Karpas-422 (cell line): ENCODE measurements at places on chromosomes 16 and 17.

- DNase-seq: no peak
Observed at GRCh38 chr17:9473711-9474110, 101.9 kb downstream of the STX8 start.

GRCh38 chr17:16439303-16439791, 24.0 kb downstream of the TRPV2 start:
- peak; percentile 55 for DNase-seq

GRCh38 chr16:59249011-59249410, 514.9 kb upstream of the GOT2 start:
- DNase-seq: no peak

- DNase-seq: no peak
Observed at GRCh38 chr16:84332975-84333684, 35.2 kb upstream of the ATP2C2 start.

DNA sequence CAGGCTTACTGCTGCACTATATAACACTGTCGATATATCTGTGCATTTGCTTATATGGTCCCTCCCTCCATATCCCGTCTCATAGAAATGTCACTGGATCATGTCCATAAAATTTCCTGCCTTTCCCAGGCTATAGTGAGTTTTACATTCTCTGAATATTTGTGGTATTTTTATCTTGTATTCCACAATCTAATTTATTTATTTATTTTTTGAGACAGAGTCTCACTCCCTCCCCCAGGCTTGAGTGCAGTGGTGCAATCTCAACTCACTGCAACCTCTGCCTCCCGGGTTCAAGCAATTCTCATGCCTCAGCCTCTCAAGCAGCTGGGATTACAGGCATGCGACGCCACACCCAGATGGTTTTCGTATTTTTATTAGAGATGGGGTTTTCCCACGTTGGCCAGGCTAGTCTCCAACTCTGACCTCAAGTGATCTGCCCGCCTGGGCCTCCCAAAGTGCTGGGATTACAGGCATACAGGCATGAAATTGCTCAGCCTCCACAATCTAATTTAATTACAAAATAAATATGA, 12.9 kb downstream of the TRIM37 start:
- no peak for DNase-seq

DNA sequence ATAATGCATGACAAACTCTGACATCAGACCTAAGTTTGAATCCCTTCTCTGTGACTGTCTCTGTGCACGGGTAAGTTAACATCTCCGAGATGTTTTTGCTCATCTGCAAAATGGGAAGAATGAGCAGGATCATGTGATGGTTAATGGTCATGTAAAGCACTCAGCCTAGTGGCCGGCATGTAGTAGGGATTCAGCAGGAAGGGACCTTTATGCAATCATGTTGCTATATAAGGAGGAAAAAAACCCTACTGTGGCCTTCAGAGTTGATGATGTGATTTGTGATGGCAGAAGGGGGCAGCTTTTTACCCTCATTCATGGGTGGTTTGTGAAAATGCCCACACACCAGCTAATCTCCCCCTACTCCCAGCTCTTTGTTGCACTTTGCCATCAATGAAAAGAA, 24.1 kb downstream of the CLEC16A start:
- DNase-seq: no peak

DNA sequence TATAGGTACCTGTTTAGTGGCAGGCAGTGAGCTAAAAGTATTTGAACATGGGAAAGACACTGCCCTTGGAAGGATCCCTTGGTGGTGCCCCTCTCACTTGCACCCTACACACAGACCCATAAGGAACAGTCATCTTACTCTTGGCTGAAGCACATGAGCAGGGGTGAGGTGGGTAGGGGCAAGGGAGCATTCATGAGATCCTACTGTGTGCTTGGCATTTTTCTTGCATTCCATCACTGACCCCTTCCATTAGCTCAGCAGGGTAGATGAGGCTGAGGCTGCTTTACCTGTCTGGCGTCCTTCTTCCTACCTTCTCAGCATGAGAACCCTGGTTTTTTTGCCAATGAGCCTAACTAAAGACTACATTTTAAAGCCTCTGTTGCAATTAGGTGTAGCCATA, 48.3 kb downstream of the CCT6B start:
- DNase-seq: no peak

DNA sequence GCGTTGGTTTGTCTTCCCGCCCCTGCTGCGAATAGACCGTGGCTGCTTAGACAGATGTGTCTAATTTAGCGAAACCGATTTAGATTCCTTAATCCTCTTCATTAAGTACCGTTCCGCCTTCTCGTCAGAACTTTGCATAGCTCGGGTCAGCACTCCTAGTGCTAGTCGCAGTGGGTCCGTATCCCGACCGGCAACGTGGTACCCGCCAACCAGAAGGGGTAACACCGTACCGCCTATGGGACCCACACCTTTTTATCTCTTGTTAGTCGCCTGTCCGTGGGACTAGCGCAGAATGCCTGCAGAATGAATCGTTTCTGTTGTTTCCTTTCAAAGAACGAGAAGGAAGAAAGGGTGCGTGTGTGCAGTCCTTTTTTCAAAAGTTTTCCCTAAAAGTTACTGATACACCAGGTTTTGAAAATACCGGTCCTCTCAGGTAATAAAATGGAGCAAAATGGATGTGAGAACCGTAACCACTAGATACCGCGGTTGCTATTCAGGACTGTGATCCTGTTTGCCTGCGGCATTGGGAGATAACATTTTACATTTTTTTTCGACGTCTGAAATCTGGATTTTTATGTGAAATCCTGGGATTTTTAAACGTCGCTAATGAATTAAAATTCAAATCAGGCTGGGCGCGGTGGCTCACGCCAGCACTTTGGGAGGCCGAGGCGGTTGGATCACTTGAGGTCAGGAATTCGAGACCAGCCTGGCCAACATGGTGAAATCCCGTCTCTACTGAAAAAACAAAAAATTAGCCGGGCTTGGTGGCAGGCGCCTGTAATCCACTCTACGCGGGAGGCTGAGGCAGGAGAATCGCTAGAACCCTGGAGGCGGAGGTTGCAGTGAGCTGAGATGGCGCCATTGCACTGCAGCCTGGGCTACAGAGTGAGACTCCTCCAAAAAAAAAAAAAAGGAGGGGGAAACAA, 998 bp upstream of the SRSF1 start:
- no peak for DNase-seq

GRCh38 chr17:69093279-69093789, 32.6 kb upstream of the ABCA9 start:
- no peak for DNase-seq

DNA sequence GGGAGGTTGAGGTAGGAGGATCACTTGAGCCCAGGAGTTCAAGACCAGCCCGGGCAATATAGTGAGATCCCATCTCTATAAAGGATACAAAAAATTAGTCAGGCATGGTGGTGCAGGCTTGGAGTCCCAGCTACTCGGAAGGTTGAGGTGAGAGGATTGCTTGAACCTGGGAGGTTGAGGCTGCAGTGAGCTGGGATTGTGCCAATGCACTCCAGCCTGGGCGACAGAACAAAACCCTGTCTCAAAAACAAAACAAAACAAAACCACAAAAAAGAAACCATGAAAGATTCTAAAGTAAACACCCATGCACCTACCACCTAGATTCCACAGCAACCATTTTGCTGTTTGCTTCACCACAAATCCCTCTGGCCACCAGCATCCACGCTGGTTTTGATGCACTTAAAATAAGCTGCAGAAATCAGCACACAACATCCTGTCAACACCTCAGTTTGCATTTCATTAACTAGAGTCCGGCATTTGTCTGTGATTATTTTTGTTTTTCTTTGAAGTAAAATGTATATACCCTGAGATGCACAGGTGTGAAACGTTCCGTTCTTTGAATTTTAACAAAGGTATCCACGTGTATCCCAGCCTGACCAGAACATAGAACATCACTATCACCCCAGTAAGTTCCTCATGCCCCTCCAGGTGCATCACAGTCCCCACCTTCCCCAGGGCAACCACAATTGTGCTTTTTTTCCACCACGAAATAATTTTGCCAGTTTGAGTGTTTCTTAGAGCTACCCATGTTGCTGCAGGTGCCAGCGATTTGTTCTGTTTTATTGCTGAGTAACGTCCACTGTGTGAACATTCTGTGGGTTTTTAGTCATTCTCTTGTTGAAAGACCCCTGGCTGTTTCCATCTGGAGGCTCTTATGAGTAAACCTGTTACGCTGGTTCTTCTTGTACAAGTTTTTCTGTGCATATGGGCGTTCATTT, 191.5 kb downstream of the SEC14L1 start:
- DNase-seq: no peak

DNA sequence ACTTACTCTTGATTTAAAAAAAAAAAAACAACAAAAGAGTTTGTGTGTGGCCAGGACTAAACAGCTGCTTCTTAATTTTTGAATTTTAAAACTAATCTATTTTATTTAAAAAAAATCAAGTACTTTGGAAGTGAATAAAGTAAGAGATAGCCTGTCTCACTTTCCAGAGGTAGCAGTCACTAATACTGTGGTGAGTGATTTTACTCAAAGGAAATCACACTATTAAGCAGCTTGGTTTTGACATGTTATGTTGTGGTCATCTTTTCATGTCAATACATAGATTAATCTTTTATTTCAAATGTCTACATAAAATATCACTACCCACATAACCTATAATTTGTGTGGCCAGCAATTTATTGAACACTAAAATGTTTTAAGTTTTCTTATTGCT, 102.2 kb upstream of the HLF start:
- no peak for DNase-seq

DNA sequence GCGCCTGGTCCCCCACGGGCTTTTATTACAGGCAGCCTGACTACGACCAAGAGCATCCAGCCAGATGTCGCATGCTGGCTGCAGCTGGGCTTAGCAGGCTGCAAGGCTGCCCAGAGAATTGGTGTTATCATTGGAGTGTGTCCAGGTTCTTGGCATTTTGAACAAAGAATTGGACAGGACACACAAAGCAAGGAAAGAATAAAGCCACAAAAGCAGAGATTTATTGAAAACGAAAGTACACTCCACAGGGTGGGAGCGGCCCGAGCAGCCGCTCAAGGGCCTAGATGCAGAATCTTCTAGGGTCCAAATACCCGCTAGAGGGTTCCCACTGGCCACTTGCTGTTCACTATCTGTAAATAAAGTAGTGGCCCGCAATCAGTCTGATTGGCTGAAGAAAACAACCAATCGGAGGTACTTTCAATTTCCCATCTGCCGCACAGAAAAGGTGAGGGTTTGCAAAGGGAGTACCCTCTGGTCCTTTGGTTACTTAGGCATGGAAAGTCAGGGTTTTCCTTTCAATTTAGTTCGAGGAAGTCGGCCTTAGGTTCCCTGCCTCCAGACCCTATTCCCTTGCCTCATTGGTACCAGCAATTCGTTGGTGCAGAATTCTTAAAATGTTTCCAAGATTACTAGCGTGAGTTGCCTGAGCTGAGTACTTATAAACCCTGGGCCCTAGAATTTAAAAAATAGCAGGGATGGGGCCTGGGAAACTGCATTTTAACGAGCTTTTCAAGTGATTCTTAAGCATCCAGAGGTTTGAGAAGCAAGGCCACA, 38.5 kb upstream of the CNEP1R1 start:
- DNase-seq: no peak

GRCh38 chr16:17194190-17194780, 276.5 kb downstream of the XYLT1 start:
- peak; percentile 81 for DNase-seq

- DNase-seq: no peak
Observed at GRCh38 chr17:32772453-32773025, 104.4 kb downstream of the MYO1D start.

DNA sequence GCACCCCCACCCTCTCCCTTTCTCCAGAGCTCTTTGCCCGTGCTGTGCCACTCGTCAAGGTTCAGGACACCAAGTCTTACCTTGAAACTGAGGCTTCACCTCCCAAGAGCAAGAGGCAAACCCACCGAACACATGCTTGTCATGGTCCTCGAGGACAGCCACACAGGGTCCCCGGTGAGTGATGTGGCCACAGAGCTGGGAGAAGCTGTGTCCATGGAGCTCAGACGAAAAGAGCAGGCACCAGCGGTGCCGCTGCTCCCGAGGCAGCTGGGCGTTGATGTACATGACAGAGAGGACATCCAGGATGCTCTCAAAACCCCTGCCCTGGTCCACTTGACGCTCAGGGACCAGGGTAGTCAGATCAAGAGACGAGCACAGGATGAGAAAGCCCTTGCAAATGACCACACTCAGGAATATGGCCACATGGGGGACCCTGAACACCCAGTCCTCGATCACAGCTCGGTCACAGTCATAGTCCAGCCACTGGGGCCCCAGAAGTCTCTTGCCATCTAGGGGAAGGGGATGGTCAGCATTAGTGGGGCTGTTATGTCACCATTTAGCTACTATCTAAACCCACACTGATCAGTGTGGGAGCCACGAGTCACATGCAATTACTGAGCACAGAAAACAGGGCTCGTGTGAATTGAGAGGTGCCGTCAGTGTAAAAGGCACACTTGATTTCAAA, 17.8 kb downstream of the MEAK7 start:
- no peak for DNase-seq

DNA sequence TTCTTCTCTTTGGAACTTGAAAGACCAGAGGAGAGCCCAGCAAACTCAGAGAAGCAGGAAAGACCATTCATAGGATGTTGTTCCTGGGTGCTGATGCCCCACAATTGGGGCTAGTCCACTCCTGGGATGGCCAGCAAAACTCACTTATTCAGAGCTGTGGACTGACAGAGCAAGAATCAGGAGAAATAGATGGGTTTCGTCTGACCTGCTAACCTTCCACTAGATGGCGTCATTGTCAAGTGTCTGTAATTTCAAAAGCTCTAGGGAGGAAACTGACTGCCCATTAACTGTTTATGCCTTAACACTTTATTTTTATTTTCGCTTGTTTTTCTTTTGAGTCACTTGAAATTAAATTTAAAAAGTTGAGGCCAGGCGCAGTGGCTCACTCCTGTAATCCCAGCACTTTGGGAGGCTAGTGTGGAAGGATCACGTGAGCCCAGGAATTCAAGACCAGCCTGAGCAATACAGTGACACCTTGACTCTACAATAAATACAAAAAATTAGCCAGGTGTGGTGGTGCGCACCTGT, 28.7 kb upstream of the MILR1 start:
- DNase-seq: peak; percentile 87

DNA sequence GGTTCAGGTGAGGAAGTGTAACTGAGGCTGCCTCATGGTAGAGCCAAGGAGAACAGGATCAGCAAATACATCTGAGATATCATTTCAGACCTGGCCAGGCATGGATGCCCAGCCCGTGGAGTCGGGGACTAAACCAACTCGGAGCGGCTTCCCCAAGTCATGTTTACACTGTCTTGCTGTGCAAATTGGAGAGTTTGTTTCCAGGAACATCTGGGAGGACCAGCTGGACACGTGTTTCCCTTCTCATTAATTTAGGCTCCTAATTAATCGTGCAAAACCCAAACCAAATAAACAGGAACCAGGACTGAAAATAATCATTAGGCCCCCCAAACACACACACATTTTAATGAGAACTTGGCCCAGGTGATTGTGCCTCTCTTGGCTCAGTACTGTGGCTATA, 70.9 kb upstream of the SALL1 start:
- DNase-seq: no peak

- DNase-seq: peak; percentile 56
Observed at GRCh38 chr17:78337244-78338109, 22.4 kb downstream of the SOCS3 start.
